ENCODE measurements at places on chromosomes 5 and 9.

DNA sequence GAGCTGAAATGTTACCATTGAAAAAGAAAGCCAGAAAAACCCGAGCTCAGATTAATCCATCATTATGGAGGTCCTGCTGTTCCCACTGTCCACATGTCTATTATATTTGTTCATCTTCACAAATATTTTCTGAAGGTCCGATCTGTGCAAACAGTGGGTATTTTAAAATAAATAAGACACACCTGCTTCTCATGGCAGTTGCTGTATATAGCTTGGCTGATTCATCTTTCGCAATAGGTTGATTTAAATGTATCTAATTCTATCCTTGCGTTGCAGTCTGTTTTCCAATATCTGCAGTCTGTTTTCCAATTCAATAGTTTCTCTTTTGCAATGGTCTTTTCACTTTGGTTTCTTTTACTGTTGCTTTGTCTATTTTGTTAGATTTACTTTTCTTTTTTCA lies 87.4 kb upstream of the PCA3 start:
- DNase-seq, result no peak

DNA sequence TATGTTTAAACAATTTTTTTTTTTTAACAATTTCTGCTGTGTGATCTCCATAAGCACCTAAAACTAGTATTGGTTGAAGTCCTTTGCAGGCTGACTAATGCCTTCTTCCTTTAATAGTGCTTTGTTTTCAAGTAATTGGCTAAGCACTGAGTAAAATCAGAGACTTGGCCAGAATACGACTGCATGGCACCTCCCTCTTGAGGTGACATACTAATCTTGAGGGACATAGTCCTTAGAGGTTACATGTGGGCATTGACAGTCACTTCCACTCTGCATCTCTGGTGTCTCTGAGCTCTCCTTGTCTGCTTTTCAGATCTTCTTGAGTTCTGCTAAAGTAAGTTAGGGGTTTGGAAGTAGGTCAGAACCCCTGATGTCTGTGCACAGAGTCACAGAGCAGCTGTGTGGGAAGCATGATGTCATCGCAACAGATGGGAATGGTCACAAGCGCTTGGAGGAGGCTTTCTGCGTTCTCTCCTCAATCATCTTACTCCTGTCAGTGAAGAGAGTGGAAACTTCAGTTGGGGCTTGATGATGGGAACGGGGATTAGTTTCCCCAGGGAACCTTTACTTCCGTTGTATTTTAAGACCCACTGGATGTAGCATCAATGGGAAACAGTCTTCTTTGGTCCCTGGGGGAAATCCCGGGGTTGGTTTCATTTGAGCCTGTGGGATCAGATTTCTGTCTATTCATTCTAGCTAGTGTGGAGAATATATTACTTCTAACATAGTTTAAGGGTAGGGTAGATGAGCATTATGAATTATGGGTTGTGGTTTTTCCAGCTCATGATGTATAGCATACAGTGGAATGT lies 136.9 kb downstream of the ARHGAP26 start:
- DNase-seq, result peak; percentile 81

DNA sequence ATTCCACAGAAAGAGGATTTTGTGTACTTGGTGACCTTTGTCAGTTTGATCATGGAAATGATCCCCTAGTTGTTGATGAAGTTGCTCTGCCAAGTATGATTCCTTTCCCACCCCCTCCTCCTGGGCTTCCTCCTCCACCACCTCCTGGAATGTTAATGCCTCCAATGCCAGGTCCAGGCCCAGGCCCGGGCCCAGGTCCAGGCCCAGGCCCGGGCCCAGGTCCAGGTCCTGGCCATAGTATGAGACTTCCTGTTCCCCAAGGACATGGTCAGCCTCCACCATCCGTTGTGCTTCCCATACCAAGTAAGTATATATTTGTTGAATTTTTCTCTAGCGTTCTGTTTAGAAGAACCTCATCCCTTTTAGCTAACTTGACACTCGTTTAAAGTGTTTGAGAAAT lies 30.0 kb downstream of the RBM27 start:
- no peak for DNase-seq

DNA sequence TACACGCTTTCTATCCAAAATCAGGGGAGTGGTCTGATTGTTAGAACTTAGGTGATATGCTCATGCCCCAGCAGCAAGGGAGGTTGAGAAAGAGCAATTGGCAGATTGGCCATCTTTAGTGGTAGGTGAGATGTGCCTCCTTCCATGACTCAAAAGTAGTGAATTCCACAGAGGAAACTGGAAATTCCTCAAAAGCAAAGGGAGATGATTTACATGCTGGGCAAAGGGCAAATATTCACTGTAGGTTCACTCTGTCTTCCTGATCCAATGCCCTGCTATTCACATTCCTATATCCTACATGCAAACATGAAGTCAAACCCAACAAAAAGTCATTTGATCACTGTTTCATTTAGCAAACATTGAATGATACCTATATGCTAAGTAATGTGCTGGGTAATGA lies 130.1 kb upstream of the ZNF608 start:
- no peak for DNase-seq

- DNase-seq, result no peak
Measured at GRCh38 chr5:62477801-62478200, 65.2 kb downstream of the IPO11 start.

GRCh38 chr5:150320044-150320613 lies 17.4 kb upstream of the ARSI start:
- DNase-seq, result peak; percentile 62

- no peak for DNase-seq
Measured at GRCh38 chr5:67257500-67257899, 60.9 kb upstream of the CD180 start.

DNA sequence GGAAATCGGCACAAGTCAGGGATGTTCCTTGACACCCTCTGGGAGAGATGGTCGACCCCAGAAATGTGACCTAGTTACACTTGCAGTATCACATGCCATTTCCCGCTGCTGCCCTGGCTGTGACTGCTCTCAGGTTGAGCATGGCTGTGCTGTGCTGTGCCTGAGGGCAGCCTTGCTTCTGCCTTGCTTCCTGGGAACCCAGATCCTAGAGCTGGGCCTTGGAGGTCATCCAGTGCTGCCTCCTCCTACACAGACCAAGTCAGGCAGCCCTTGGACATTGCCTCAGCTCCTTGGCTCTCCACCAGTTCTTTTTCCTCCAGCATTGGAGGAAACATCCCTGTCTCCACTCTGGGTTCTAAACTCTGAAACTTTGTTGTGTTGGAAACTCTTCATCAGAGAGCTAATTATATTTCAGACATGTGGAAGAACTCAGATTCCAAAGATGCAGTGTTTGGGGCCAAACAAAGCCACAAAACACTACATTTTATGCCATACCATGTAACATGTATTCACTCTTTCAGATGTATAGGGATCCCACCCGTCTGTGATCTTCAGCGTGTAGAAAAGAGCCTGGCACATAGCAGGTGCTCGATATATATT lies 6.1 kb downstream of the MAMDC2 start:
- peak; percentile 22 for DNase-seq

GRCh38 chr9:98558575-98558974 lies 150.2 kb downstream of the GABBR2 start:
- DNase-seq, result no peak

DNA sequence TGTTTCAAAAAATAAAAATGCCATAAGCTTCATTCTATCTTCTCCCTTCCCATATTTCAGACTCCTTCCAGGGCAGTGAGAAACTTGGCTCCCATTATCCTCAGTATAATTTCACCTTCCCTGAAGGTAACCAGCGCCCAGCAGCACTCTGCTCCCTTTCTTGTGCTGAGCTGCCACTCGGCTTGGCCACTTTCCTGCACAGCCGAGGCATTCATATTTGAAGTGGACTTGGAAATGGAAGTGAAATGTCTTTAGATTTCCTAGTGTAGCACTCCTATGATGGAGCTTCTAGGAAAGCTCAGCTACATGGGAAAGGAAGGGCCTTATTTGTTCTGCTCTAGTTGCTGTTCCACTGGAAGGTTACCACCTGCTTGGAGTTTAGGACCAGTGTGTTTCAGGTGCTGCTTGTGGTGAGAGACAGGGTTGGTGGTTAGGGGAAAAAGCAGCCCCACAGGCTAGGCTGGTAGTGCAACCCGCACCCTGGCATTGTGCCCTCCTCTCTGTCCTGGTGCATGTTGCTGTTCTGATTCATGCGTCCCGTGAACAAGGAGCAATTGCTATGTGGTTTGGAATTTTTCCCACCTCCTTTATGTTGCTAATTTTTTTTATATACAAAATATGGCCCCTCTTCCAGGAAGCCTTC lies 53.8 kb downstream of the RAD23B start:
- DNase-seq, result no peak

DNA sequence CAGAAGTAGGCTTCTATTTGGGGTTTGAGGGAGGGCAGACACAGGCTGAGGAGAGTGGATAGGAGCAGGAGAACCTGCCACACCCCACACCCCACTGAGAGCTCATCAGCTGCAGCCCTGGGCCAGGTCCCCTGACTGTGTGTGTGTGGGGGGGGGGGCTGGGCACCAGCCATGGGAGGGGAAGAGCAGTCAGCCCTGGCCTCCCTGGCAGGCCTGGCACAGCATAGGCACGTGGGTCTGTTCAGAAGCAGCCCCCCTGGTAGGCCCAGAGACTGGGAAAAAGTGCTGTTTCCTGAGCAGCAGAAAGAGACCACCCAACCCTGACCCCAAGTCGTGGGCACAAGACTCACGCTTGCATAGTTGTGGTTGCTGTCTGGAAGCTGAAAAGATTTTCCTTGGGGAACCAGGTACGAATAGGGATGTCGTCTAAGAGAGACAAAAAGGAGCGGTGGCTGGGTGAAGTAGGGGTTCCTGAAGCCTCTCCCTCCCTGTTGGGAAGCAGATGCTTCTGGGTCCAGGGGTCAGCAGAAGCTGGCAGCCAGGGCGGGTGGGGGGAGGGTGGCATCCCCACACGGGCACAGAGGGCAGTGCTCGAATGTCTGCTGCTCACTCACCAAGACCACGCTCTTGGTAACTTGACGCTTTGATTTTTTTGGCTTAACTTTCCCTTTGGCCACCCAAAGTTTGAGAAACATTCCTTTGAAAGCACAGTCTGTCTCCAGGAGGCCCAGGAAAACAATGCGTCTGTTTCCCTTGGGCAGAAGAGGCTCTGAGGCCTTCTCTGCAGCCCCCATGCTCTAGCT lies 2.9 kb downstream of the NSMF start:
- no peak for DNase-seq

- no peak for DNase-seq
Measured at GRCh38 chr5:44603496-44604272, 205.1 kb upstream of the MRPS30 start.

- no peak for DNase-seq
Measured at GRCh38 chr5:52359261-52359660, 428.5 kb upstream of the ITGA1 start.

GRCh38 chr5:140671472-140672125 lies 1.8 kb downstream of the DND1 start:
- no peak for DNase-seq

- no peak for DNase-seq
Measured at GRCh38 chr9:95409650-95410426, 92.3 kb upstream of the FANCC start.

GRCh38 chr9:132748450-132748849 lies 78.2 kb downstream of the GTF3C4 start:
- no peak for DNase-seq

DNA sequence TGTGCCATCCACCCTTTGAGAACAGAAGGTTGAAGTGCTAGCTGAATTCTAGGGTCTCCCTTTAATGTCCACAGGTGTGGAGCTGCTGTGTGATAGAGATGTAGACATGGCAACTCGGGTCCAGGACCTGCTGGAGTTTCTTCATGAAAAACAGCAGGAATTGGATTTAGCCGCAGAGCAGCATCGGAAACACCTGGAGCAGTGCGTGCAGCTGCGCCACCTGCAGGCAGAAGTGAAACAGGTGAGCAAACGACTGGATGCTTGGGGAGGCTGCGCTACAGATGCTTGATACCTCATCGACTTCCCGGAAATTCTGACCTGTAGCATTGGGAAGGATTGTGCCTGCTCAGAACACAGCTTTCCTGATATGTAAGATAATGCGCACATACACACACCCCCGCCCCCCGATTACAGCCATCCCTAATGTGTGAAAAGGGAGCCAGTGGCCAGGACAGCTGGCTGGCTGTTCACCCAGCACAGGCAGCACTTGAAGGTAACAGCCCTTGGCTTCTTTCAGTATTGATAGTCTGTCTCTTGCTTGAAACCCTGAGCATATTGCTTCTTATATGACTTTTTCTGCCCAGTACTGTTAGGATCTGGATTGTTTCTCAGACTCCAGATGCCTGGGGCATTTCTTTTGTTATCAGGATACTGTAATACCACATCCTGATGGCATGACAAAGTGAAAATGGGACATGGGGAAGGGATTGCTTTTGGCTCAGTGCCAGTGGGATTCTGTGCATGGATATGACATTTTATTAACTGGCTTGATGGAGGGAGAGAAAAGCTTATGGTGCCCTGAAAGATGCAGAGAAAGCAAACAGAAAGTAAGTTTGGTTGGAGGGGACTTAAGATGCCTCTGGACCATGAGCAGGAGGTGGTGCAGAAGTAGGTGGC lies 216.8 kb upstream of the OTULINL start:
- DNase-seq, result no peak

- no peak for DNase-seq
Measured at GRCh38 chr5:112681481-112681908, 56.2 kb upstream of the APC start.

GRCh38 chr5:107524111-107524510 lies 146.6 kb downstream of the EFNA5 start:
- DNase-seq, result no peak

- no peak for DNase-seq
Measured at GRCh38 chr9:89884356-89885083, 279.7 kb downstream of the GADD45G start.

DNA sequence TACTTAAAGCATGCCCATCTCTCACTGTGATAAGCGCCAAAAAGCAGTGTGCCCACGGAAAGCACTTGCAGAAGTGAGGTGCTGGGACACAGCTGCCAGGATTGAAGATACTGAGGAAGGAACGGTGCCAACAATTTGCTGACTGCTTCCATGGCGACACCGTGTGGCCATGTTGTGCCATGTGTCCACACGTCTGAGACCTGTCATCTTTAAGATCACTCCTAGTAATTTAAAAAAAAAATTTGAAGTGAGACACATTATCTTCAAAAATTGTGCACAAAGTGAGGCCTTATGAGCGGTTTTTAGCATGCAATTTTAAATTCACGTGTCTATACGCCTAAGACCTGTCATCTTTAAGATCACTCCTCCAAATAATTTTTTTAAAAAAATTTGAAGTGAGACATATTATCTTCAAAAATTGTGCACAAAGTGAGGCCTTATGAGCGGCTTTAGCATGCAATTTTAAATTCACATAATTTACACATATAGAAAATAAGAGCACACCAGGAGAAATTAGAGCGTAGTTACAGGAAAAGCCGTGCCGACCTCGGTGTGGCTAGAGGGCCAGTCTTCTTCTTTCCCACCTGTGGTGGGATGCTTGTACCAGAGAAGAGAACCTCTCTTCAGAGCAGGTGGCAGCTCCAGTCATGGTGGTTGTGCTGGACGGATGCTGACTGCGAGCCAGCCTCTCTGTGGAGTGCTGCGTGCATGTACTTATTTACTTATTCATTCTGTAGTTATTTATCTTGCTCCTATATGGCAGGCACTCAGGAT lies 21.4 kb upstream of the FLT4 start:
- DNase-seq, result peak; percentile 40
